ENCODE measurements at places on chromosomes 16 and 17.
A peak's percentile ranks its signal among the peaks of the same experiment; 100 is the strongest.

DNA sequence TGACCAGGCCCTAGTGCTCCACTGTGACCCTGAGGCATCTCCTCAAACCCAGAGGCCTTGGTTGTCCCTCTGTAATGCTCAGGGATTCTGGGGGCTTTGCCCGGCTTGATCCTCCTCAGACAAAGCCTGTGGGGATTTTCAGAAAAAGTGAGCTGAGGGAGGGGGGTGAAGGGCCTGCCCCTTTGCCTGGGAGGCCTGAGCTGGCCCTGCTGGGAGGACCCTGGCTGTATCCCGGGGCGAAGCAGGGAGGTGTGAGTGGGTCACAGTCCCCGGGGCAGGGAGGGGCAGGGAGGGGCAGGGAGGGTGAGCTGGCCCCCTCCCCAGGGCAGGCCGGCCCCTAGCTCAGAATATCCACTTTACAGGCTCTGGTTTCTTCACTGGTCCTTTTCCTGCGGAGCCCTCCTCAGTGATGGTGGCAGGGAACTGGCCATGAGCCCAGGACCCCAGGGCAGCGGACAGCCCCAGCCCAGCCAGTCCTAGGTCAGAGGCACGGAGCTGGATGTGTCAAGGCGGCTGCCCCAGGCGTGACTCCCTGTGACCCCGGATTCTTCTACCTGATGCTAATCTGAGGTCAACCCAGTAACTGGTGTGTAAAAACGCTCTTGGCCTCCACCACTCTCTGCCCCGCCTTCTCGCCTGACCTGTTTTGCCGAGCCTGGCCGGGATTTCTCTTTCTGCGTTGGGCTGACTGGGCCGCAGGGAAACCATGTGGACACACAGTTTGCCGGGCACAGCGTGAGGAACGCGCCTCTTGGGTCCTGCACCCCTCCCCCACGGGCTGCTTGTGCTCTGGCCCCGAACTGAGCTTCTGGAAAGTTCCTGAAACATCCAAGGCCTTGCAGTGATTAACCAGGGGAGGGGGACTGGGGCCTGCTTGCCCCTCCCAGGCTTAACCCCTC lies 5.8 kb upstream of the FASN start:
- DNase-seq, result peak; percentile 74

DNA sequence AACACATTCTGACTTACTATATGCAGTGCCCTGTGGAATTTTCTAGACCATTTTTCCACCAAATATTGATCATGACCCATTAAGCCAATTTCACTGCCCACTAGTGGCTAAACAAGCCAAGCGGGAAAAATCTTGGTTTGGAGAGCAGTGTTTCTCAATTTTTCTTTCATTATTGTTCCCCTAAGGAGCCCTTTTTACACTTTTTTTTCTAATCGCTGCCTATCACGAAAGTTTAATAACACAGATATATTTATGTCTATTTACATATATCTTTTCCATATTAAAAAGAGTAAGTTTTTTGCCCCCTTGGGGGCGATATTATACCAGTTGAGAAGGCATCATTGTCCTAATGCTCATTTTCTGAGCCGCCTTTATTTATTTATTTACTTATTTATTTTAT lies 10.8 kb upstream of the TLCD3B start:
- no peak for DNase-seq

- DNase-seq, result no peak
Measured at GRCh38 chr16:51922476-51922875, 624.5 kb downstream of the TOX3 start.

GRCh38 chr17:31462261-31462660 lies 70.8 kb downstream of the RAB11FIP4 start:
- no peak for DNase-seq

Measured in C1 segment of cervical spinal cord (tissue), 14 donors.